COR-L47 (cell line): ENCODE measurements at places on chromosomes 3 and 15.

GRCh38 chr3:13251166-13251903 lies 168.8 kb downstream of the NUP210 start:
- no peak for DNase-seq

DNA sequence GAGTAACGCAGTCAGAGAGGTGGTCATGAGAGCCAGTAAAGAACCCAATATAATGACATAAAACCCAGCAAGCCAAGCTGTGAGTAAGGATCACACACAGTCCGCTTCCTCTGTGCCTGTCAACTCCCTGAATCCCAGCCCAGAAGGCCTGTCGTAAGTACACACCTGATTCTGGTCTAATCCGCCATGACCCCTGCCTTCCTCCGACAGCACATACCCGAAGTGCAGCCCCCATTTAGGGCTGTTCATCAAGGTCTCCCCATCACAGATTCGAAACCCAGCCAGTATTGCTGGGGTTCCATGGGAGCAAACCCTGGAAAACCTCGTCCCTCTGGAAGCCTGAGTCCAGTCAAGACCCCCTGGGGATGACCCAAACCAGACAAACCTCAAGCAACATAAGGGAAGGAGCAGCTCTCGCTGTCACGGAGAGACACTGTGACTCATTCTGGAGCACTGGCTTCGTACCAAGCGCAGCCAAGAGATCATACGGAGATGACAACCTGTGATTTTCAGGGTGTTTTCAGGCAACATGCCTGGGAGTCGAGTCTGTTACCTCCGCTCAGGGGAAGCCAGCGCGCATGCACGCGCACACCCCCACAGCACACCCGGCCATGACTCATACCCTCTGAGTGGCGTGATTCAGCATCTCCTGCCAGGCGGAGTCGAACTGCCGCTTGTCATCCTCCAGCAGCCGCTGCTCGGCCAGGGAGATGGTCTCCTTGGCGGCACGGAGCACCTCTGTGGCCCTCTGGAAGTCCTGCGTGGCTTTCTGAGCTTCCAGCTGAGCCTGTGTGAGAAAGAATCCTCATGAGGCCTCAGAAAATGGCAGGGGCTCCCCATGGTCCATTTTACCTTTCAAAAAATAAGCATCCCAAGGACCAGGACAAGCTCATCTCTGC lies 63.0 kb downstream of the SH3BP5 start:
- DNase-seq = no peak

GRCh38 chr3:106213954-106214353 lies 345.1 kb upstream of the CBLB start:
- no peak for DNase-seq

DNA sequence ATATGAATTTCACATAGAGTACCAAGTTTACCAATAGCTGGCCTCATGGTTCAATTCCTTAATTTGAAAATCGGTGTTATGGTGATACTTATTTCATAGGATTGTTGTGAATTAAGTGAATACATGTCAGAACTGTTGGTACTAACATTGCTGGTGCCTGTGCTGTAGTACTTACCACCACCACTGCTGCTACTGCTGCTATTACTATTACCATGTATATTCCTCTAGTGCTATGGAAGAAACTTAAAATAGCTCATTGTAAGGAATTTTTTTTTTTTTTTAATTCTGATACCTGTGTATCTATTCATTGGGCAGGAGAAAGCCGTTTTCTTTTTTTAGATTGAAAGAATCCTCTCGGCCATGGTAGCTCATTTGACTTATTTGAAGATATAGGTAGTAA lies 3.6 kb downstream of the FYTTD1 start:
- no peak for DNase-seq

GRCh38 chr3:140902791-140903190 lies 38.8 kb upstream of the SLC25A36 start:
- DNase-seq = no peak

DNA sequence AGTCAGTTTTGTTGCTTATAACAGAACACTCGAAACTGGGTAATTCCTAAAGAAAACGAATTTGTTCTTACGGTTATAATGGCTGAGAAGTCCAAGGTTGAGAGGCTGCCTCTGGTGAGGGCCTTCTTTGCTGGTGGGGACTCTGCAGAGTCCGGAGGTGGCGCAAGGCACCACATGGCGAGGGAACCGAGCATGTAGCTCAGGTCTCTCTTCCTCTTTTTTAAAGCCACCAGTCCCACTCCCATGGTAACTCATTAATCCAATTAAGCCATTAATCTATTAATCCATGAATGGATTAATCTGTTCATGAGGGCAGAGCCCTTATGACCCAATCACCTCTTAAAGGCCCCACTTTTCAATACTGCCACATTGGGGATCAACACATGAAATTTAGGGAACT lies 50.0 kb downstream of the ROPN1B start:
- DNase-seq = no peak

DNA sequence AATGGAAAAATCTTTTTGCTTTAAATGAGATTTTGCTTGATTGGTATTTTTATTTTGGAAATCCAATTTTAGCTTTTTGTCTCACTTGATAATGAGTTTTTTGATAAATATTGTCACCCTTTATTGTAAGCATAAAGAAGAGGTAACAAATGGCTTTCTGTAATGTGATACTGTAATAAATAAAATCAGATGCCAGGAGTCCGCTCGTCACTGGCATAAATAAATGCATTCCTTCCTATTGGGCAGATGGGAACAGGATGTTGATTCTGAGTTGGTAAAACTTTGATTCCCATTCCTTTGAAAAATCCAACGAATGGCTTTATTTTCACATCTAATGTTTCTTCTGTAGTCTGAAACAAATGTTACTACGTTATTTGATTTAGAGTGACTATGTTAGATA lies 59.9 kb downstream of the CACNA2D3 start:
- DNase-seq = no peak

- DNase-seq = no peak
These were observed 33.6 kb downstream of the HPS3 start for GRCh38 chr3:149163066-149163465.

GRCh38 chr3:28986922-28987321 lies 293.9 kb upstream of the RBMS3 start:
- DNase-seq = no peak

GRCh38 chr3:94210256-94210655 lies 147.4 kb downstream of the NSUN3 start:
- no peak for DNase-seq

DNA sequence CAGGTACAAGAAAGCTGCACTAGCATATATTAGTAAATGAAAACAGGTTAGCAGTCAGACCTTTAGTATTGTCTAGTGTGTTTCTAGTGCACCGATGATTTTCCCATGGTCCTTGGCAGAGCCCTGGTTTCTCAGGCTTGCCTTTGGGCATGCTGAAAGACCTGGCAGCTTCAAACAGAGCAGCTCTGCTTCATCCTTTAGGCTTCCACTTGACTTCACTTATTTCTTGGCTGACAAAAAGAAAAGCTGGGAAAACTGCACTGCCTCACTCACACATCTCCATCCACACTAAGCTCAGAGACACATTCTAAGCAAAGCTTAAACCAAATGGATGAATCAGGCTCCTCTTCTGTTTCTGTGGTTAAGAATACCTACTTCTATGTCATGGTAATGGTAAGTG lies 374.8 kb upstream of the PDZRN3 start:
- no peak for DNase-seq

DNA sequence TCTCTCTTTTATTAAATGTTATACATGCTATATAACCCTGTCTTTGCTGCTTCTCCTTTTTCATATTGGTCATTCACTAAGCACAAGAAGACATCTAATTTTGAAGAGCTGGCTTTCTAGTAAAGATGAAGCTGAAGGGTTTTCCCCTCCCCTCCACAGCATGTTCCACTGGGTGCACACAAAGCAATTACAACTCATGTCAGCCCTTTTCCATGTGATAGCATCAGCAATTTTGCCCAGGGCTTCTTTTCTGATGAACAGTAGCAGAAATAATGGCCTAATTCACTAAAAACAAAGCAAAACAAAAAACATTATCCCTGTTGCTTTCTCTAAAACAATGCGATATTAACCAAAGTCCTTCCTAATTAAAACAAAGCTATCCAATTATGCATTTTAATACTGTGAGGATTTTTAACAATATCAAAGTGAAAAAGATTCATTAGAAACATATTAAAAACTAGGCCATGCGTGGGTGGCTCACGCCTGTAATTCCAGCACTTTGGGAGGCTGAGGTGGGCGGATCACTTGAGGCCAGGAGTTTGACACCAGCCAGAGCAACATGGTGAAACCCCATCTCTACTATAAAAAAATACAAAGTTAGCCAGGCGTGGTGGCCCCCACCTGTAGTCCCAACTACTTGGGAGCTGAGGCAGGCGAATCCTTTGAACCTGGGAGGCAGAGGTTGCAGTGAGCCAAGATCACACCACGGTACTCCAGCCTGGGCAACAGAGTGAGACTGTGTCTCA lies 12.2 kb upstream of the PIK3R4 start:
- DNase-seq = no peak

GRCh38 chr3:123700791-123701722 lies 116.2 kb upstream of the HACD2 start:
- no peak for DNase-seq

GRCh38 chr15:68592054-68592453 lies 13.3 kb downstream of the CORO2B start:
- DNase-seq = no peak

DNA sequence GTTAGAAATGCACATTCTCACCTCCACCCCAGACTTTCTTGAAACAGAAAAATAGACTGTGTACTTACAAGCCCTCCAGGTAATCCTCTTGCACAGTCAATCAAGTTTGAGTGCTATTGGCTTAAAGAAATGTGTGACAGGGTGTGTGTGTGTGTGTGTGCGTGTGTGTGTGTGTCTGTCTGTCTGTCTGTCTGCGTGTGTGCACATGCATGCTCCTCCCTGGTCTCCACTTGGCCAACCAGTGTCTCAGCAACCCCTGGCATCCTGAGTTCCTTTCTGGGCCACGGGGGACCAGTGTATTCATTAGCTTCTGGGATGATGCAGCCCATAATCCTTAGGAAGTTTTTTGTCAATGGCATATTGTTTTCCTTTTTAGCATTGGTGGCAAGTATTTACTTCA lies 128.8 kb upstream of the IL12A start:
- no peak for DNase-seq

- DNase-seq = no peak
These were observed 44.7 kb upstream of the PLCL2 start for GRCh38 chr3:16840101-16840424.

- no peak for DNase-seq
These were observed 71.2 kb upstream of the DCBLD2 start for GRCh38 chr3:98972720-98973119.
